ENCODE measurements at places on chromosomes 5 and 9. TPM values are rescaled to one million over a fixed set of nuclear protein-coding genes. Genes with fewer than 3 reads are reported as not detected.

SHB gene
- total RNA-seq, result 26.5 TPM

CXCL14 gene
- 0.18 TPM for total RNA-seq

CACNA1B gene
- total RNA-seq, result 0.16 TPM

SKIC3 gene
- total RNA-seq, result 163 TPM

ALDOB gene
- total RNA-seq, result not detected

MARCHF3 gene
- total RNA-seq, result 16.9 TPM

RASGRF2 gene
- 3.3 TPM for total RNA-seq

ELOVL7 gene
- total RNA-seq, result not detected

C5orf52 gene
- total RNA-seq, result not detected

IFNA21 gene
- total RNA-seq, result not detected

HARS1 gene
- total RNA-seq, result 62.9 TPM

FLT4 gene
- total RNA-seq, result not detected

HMMR gene
- 1.2 TPM for total RNA-seq

KCNT1 gene
- total RNA-seq, result not detected

LCN6 gene
- not detected for total RNA-seq

FUBP3 gene
- total RNA-seq, result 37.6 TPM

NRARP gene
- not detected for total RNA-seq

OR1J2 gene
- total RNA-seq, result not detected

TRUB2 gene
- total RNA-seq, result 26.2 TPM

GNAQ gene
- total RNA-seq, result 104 TPM

RC3H2 gene
- total RNA-seq, result 47.7 TPM

ACOT12 gene
- total RNA-seq, result not detected

TAF11L5 gene
- not detected for total RNA-seq

CARD9 gene
- 1.1 TPM for total RNA-seq

NMUR2 gene
- total RNA-seq, result not detected

WNT8A gene
- not detected for total RNA-seq

F2RL2 gene
- 18.6 TPM for total RNA-seq

PRELID2 gene
- total RNA-seq, result 35.4 TPM

RNF183 gene
- not detected for total RNA-seq

SPINK7 gene
- not detected for total RNA-seq

SEMA6A gene
- total RNA-seq, result 0.41 TPM
